Glomerular endothelial cell (primary cell): ENCODE measurements at places on chromosomes 7 and 10.
A peak's percentile ranks its signal among the peaks of the same experiment; 100 is the strongest.

DNA sequence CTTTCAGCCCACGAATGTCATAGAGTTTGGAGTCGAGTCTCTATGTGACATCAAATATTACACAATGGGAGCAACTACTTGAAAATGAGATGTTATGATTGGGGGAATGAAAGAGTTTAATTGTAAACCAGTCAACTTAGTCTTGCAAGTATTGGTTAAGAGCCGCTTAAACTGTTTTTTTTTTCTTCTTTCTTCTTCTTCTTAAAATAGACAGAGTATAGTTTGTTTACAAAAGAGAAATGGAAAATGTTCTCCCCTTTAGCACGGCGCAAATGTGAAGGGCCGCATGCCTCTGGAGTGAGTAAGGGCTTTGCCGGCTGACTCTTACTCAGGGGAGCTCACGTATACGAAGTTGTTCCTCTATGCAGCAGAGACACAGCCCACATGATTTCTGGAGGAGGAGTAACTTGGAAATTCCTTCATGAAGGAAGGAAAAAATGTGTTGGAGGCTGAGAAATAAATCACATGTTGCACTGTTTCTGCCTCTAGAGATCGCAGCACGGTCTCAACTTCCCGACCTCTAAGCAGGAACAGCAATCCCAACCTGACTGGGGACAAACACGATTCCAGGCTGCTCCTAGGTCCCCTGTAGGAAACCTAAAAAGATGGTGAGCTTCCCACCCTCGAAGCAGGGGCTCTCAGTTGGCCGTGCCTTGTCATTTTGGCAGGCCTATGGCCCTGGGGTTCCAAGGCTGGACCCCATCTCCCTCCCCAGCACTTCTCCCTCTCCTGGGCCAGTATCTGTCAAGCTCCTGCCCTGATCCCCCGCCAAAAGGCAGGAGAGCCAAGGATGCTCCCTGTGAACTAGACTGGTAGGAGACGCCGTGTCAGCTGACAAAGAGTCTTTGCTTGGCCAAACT is 44.8 kb downstream of the MYOF start:
- DNase-seq: no peak

DNA sequence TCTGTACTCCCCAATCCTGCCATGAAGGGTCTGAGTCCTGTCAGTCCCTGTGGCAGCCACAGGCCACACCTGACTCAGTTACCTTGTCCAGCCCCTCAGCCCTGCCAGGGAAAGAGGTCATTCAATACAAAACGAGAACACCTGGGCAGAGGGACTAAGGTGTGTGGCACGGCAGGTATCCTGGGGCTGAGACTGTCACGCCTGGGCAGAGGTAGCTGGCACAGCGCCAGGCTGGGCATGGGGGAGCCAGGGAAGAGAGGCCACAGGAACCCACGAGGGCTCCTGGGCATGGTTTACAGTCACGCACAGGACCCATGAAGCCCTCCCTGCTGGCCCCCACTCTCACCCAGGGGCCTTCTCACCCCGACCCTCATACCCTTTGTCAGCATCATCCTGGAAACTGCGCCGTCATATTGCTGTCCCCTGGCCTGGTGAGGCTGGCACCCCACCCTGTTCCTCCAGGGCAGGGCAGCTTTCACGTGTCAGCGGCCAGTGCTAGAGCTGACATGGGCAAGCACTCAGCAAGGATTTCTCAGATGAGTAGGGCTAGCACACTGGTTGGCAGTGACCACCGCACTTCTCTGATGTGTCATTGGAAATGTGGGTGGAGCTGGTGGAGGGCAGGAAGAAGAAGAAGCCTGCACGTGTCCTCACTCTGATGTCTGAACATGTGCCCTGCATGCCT is 42.7 kb downstream of the LRRC18 start:
- DNase-seq: no peak

DNA sequence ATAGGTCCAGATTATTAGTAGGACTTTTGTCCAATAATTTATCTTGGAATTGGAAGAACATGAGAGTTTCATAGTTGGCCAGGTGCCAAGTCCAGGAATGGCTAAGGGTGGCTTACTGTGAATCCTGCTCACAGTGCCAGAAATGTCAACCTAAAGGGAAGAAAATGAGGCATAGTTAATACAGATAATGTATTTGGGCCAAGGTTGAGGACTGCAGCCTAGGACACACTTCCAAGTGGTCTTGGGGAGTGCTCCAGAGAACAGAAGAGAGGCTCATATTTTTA is 78.2 kb downstream of the MAPK8 start:
- DNase-seq: no peak

- no peak for DNase-seq
Measured at GRCh38 chr10:69481305-69481704, 30.0 kb downstream of the TSPAN15 start.

GRCh38 chr7:130292682-130293257 is at the start of gene CPA4:
Gene CPA4, plus strand, starts transcription at chr7:130293161. Its CDS starts 20 bp downstream, at chr7:130293181.
- DNase-seq: no peak

GRCh38 chr7:144416341-144416740 is 12.8 kb upstream of the NOBOX start:
- DNase-seq: no peak

DNA sequence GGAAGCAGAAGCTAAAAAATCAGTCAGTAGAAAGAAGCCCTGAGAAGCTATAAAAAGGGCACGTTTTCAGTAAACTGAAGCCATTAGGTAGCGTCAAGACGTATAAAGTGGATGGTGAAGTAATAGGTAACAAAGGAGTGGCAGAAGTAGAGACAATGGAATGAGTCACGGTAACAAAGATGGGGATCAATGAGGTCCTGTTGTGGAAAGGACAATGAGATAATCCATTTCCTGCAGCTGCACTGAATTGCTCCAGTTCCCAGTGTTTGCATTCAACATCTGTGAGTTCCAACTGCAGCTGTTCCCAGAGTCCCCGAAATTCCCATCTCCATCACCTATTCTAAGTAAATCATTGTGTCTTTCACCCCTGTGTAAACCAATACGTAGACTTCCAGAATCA is 4.8 kb upstream of the HYCC1 start:
- peak; percentile 29 for DNase-seq

DNA sequence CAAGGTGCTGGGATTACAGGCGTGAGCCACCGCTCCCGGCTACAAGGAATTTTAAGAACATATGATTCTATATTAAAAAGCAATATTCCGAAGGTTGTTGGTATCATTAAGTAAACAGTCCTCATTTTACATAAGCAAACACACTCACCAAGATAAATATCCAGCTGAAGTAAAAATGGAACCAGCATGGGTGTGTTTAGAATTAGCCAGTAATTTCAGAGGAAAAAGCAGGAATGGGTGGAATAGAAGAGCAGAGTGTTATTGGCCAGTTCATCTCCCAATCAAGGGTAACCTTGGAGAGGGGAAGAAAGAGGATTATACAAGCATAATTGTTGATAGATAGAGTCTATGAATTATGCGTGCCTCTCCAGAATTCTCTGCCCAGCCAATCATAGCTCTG is 31.7 kb upstream of the MAT1A start:
- DNase-seq: no peak

GRCh38 chr7:101693498-101694091 is 64.5 kb upstream of the MYL10 start:
- no peak for DNase-seq

DNA sequence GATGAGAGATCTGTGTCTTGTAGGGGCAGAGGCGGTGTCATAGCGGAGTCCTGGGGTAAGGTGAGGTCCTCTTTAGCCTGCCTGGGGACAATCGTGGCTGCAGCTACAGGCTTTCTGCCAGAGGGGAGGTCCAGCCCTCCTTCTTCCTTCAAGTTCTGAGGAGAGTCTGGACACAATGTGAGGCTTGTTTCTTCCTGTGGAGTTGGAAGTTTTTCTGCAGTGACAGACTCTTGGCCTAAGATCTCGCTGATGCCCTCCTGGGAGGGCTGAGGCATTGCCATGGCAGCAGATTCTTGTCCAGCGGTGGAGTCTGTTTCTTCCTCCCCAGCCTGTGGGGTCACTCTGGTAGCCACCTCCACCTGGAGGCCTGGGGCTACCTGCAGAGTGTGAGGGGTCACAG is 4.4 kb downstream of the NACAD start:
- no peak for DNase-seq

GRCh38 chr10:44792119-44792775 is 118.9 kb upstream of the TMEM72 start:
- DNase-seq: no peak

DNA sequence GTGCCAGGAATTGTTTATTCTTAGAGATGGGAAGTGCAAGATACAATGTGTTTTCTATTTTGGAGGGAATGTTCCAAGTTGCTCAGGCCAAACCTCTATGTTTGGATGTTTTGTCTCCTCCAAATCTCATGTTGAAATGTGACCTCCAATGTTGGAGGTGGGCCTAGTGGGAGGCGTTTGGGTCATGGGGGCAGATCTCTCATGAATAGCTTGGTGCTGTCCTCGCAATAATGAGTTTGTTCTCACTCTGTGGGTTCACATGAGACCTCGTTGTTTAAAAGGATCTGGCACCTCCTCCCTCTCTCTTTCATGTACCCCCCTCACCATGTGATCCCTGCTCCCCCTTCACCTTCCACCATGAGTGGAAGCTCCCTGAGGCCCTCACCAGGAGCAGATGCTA is 8.3 kb upstream of the GDF10 start:
- DNase-seq: no peak

GRCh38 chr10:80275756-80276155 is 13.7 kb downstream of the MAT1A start:
- no peak for DNase-seq

GRCh38 chr10:18968159-18968558 is 80.4 kb upstream of the MALRD1 start:
- DNase-seq: no peak
